Suprapubic skin (tissue), 4 donors: ENCODE measurements at places on chromosomes 4 and X. TPM values are rescaled to one million over a fixed set of nuclear protein-coding genes. Genes with fewer than 3 reads are reported as not detected.

- DNase-seq, result no peak
Measured at GRCh38 chr4:54495091-54495490, 162.7 kb upstream of the KIT start.

DNA sequence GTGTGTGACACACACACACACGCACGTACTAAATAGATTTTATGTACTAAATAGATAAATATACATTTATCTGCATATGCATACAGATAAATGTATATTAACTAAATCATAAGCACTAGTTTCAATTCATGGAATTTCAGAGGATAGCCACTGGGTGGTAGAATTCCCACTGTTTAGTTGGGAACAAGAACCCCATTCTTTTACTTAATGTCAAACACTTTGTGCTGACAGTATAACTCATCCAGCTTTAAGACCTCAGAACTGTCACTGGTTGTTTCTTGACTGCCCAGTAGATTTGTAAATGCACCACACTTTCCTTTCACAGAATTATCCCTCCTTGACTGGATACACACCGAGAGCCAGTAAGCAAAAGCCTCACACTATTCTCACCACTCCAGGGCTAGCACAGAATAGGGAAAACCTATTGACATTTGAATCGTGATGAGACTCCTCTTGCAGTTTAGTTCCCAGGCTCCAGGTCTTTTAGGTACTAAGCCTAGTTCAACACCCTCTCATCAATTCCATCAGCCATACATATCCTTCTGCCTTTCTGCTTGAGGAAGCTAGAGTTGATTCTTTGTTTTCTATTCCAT is 32.4 kb downstream of the PPARGC1A start:
- DNase-seq, result no peak

The BEX5 gene
- 2.3 TPM for total RNA-seq

DNA sequence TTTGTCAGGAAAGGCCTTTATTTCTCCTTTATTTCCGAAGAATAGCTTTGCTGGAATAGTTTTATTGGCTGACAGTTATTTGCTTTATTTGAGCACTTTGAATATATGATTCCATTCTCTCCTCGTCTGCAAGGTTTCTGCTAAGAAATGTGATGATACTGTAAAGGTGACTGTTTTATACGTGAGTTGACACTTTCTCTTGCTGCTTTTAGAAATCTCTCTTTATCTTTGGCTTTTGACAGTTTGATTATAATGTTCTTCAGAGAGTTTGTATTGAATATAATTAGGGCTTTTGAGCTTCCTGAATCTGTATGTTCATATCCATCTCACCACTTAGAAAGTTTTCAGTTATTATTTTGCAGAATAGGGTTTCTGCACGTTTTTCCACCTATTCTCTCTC is 1003.7 kb upstream of the SLIT2 start:
- no peak for DNase-seq

- DNase-seq, result no peak
Measured at GRCh38 chrX:3990569-3990968, 277.1 kb upstream of the PRKX start.

DNA sequence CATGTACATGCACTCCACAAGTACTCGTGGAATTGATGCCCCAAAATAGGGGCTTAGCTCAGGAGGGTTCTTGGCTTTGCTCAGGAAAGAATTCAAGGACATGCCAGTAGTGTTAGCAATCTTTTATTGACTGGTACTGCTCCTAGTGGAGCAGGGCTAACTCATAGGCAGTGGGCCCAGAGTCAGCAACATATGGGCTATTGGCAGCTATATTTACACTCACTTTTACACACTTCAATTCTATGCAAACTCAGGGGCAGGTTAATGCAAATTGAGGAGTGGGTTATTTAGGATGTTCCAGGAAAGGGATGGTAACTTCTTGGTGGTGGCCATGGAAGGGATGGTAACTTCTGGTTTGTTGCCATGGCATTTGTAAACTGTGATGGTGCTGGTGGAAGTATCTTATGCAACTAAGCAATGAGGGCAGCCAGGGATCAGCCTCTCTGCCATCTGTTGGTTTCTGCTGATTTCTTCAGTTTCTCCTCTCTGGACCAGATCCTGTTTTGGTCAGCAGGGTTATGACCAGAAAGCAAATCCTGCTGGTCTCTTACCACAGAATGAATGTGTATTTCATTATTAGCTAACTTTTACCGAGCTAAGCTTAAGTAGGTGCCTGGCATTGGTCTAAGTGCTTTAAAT is 69.2 kb upstream of the FAT1 start:
- DNase-seq, result no peak

DNA sequence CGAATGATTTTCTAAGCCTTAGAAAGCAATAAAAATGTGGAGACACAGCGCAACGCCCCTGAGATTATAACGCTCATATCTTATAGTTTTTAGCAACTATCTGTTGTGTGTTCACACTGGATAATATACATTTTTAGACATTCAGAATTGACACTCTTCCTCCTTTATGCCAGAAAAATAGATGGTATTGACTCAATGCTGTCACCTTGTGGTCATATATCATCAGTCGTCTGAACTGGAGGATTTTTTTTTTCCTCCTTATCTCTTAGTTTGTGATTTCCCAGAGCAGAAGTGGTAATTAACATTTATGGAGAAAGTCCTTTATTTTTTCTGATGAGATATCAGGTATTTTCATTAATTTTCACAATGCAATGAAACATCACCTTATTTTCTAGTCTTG is 759.6 kb downstream of the RAB28 start:
- DNase-seq, result no peak

The VCX gene
- total RNA-seq, result not detected

DNA sequence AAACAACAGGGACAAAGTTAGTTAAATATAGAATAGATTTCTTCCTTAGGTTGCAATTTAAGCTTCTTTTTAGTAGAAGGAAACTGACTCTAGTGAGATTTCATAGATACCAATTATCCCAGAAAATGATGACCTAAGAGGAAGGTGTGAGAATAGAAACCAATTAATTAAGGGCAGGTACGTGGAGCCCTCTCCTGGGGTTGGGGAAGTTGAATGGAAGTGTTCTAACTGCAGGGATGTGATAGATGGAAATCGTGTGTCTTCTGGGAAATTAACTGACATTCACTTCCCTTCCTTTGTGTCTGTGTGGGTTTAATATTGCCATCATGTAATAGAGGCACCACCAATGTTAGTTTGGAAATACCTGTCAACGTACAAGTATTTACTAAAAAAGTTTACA is 204.1 kb upstream of the ANK2 start:
- no peak for DNase-seq

The PAGE4 gene
- total RNA-seq, result not detected

GRCh38 chr4:74056114-74056857 is 17.8 kb upstream of the CXCL3 start:
- no peak for DNase-seq

- no peak for DNase-seq
Measured at GRCh38 chrX:110003167-110004156, 548 bp downstream of the TMEM164 start.

The FSTL5 gene
- total RNA-seq, result not detected

The AKAP4 gene
- total RNA-seq, result not detected

GRCh38 chr4:72974694-72975487 is 94.6 kb downstream of the COX18 start:
- no peak for DNase-seq

- no peak for DNase-seq
Measured at GRCh38 chr4:167102475-167102874, 131.8 kb downstream of the SPOCK3 start.

The SORBS2 gene
- total RNA-seq, result 26.3 TPM

DNA sequence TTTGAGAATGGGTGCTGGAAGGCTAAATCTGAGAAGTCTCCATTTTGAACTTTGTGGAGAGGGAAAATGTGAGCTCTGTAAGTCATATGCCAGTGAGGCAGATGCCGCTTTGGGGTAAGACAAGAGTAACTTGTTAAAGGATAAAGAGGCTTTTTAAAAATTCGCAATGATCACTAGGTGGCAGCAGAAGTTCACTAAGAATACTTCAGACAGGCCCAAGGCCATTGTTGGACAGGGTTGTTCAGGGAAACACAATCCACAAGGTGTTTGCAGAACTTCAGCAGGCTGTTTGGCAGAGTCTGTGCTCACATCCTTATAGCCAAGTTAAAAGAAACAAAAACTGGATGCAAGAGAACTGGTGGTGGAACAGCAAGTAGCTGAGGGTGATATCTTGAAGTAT is 13.7 kb upstream of the PIGA start:
- DNase-seq, result no peak

The SATL1 gene
- total RNA-seq, result not detected

DNA sequence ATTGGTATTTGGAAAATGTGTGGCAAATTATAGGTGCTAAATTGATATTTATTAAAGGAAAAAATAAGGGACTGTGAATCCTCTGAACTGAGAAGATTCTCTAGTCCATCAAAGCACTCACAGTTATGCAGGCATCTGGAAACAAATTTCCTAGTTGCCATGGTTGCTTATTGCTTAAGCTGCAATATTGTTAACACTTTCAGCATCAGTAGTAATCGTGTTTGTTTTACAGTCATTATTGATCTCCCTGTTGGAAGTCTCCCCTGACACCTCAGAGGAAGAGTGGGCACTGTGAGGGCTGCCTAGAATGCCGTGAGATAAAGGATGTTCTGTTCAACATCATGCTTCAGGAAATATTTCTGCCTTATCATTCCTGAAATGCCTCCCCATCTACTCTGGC is 2004.3 kb upstream of the ADGRL3 start:
- no peak for DNase-seq

GRCh38 chr4:185096032-185096653 is 46.9 kb upstream of the SLC25A4 start:
- no peak for DNase-seq

The HHIP gene
- total RNA-seq, result not detected

The GPR82 gene
- total RNA-seq, result not detected

DNA sequence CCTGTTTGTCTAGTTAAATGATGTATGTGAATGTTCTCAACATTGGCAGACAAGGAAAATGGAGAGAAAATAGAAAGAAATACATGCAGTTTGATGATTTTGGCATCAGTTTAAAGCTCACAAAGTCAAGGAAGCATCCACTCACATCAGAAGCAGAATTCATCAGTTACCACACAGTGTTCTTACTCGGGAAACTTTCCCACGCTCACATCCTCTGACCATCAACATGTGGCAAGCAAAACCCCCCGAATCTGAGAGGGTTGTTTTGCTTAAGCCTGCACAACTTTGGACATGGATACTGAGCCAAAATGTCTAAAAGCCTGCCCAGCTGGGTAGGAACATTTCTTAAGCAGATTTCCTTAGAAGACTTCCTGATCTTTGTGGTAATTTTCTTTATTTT is 407.6 kb downstream of the ANKRD50 start:
- no peak for DNase-seq

GRCh38 chr4:38967260-38968095 is 64.7 kb downstream of the TMEM156 start:
- DNase-seq, result no peak

- DNase-seq, result no peak
Measured at GRCh38 chrX:66074920-66075879, 35.3 kb upstream of the VSIG4 start.

DNA sequence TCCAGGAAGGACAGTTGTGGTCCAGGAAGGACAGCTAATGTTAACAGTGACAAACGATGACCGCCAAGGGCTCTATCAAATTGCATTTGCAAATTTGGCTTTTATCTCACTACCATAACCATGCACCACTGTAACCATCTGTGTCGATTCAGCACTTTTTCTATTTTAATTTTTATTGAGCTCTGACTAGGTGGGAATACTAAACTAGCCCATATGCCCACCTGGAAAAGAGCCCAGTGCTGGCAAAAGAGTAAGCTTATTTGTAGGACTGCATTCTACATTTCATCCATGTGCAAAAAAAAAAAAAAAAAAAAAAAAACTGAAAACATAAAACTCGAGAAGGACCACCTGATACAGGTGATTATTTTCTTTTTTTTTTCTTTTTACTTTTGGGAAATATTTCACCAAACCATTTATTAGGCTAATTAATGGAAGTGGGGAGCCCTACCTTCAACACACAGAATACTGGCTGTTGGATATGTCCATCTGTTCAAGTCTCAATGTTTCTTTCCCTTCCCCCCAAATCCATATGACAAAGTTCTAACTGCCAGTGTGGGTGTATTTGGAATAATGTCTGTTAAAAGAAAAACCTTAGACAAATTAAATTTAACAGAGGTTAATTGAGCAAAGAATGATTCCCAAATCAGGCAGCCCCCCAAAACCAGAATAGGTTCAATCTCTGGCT is 99.5 kb upstream of the MXRA5 start:
- no peak for DNase-seq

GRCh38 chr4:54367059-54367458 is 138.0 kb downstream of the PDGFRA start:
- no peak for DNase-seq

The SSX4B gene
- total RNA-seq, result not detected

DNA sequence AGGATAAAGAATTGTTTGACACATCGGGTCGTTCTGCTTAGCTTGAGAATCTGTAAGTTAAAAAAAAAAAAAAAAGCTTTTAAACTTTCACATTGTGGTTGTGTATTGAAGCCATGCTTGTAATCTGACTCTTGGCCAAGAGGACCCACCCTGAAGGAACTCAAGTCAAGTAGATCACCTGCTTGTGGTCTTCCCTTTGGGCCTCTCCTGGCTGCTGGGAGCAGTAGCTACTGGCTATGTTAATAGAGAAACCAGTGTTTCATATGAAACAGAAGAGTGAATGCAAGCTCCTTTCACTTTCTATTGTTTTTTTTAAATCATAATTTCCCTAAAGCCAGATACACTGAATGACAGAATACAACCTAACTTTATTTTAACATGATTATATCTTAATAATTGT is 402.4 kb upstream of the NDST4 start:
- DNase-seq, result no peak

The SPACA5B gene
- total RNA-seq, result not detected

The SPATA18 gene
- 10.5 TPM for total RNA-seq

DNA sequence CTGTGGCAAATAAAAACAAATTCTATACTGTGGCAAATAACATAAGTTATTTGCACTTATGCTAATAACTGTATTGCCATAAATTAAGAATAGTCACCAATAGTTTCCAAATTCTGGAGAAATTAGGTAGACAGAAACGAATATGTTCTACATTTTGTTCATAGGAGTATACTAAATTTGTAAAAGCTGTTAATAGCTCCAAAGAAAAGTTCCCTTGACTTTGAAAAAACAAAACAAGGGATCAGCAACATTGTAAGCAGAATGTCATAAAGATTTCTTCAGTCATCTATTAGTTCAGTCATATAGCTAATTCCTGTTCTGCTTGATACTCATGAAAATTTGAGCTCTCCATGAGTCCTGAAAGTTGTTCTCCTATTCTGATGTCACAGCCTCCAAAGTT is 1472.8 kb downstream of the C4orf33 start:
- no peak for DNase-seq

DNA sequence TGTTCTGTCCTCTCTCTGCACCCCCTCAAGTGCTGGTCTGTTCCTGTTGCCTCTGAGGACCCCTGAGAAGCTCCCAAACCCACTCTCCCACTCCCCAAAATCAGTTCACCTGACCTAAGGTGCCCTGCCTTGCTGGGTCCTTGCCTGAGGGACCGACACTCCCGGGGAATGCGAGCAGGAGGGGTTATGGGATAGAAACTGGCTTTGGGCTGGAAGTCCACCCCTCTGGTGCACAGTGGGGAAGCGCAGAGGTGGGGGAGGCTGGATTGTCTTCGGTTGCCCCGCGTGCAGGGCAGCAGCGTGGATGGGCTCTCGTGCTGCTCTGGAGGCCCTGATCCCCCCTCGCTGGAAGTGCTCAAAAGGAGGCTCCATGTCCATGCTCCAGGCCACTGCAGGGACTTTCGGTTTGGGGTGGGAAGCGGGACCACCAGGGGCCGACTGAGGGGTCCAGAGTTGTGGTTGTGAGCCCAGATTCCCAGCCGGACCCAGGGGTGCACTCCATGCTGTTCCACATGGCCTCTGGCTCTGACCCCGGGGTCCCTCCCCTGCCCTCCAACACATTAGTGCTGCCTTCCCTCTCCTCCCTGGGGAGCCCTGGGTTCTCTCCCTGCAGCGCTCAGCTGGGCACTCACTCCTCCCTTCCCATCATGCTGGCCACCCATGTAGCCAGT is 7.6 kb downstream of the SORCS2 start:
- DNase-seq, result no peak
